ENCODE measurements at places on chromosomes 16 and 17. TPM values are rescaled to one million over a fixed set of nuclear protein-coding genes. Genes with fewer than 3 reads are reported as not detected.

GRCh38 chr17:17134051-17134956 is 71.8 kb downstream of the PLD6 start:
- no peak for DNase-seq

- no peak for DNase-seq
Measured at GRCh38 chr17:5877948-5878347, 192.2 kb upstream of the WSCD1 start.

GRCh38 chr16:11034481-11034931 is 90.1 kb downstream of the CLEC16A start:
- DNase-seq = peak; percentile 72

- no peak for DNase-seq
Measured at GRCh38 chr16:23521037-23521743, 10.9 kb upstream of the GGA2 start.

- DNase-seq = no peak
Measured at GRCh38 chr17:55783684-55784245, 32.9 kb downstream of the PCTP start.

- DNase-seq = peak; percentile 97
Measured at GRCh38 chr17:7262192-7262934, at the start of gene CLDN7. Gene CLDN7 (minus strand): TSS chr17:7262478. CDS start chr17:7262043, 435 bp downstream.

DNA sequence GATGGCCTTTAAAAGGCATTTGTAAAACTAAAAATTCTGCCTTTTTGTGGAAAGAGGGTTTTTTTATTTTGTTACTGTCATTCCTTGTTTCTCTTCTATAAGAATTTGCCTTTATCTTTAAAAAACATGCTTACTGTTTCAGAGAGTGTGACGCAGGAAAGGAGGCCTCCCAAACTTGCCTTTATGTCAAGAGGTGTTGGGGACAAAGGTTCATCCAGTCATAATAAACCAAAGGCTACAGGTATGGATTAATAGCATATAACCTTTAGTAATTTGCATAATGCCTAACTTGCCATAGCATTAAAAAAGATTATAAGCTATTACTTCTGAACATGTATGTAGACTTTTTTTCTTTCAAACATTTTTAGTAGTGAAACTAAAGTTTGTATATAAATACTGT is 34.2 kb downstream of the CYLD start:
- no peak for DNase-seq

GRCh38 chr17:306536-307294 is 45.9 kb downstream of the RPH3AL start:
- no peak for DNase-seq

- DNase-seq = no peak
Measured at GRCh38 chr17:19791918-19792550, 43.9 kb upstream of the ALDH3A1 start.

The PRDM7 gene
- not detected for total RNA-seq

The EIF3C gene
- total RNA-seq = 424 TPM

The WNT9B gene
- total RNA-seq = 5.3 TPM

The G6PC1 gene
- total RNA-seq = 0.16 TPM

The KRTAP1-1 gene
- not detected for total RNA-seq

The DPEP3 gene
- total RNA-seq = 0.19 TPM

The PMP22 gene
- 73.6 TPM for total RNA-seq

The EARS2 gene
- 21.6 TPM for total RNA-seq
